ENCODE measurements at places on chromosomes 16 and 17. TPM values are rescaled to one million over a fixed set of nuclear protein-coding genes. Genes with fewer than 3 reads are reported as not detected.

GRCh38 chr16:29975134-29975538 lies 1.5 kb downstream of the TAOK2 start:
- DNase-seq = no peak

- no peak for DNase-seq
Observed at GRCh38 chr17:82128287-82128686, 30.3 kb upstream of the FASN start.

GRCh38 chr16:81779536-81780320 lies 637 bp downstream of the PLCG2 start:
- peak; percentile 34 for DNase-seq

- DNase-seq = no peak
Observed at GRCh38 chr17:40697297-40697696, 6.3 kb downstream of the KRT24 start.

DNA sequence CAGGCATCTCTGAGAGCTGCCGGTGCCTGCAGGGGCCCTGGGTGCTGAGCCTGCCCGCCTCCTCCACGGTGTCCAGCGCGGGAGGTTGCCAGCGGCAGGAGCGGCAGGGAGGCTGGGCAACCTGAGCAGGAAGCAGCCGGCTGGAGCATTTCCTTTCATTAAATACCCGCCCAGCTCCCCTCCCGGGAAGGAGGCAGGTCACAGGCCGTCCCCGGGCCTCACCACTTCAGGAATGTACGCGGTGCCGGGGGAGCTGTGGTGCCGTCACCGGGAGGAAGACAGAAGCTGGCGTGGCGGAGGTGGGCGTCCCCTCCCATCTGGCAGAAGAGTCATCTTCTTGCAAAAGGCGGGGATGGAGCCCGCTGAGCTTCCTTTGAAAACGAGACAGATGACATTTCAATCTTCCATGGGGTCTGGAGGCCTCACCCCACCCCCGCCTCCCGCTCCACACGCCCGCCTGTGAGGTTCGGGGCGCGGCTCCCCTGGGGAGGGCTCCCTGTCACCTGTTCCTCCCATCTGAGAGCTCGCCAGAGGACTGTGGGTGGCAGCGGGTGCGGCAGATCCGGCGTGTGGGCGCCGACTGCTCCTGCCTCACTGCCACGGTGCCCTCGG lies 16.0 kb downstream of the SOX8 start:
- peak; percentile 75 for DNase-seq

DNA sequence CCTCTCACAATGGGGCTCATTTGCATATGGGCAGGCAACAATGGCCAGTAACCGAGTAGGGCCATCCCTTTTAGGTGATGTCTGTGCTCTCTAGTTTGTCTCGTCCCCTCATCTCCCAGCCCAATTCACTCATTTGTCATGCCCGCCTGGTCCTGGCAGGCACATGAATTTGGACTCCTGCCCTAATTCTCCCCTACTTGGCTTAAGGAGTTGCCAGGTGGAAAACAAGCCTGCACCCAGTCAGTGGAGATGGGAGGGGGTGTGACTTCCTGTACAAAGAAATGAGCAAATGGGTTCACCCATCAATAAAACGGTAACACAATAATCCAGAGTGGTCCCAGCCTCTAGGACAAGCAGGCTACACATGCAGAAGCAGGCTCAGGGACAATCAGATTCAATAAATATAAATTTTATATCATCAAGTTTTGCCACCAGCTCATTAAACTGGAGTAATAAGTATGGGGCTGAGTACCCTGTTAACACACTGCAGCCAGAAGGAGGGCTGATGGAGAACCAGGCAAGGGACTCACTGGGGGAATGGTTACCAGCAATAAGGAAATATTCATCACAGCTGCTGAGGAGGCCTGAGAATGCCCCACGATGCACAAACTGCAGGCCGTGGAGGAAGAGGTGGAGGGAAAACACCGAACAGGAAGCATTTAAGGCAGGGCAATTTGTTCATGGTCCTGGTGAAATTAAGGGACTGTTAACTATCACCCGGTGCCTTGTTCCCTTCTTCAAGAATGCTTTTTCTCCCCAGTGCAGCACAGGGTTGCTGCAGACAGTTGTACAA lies 84.4 kb upstream of the GPRC5B start:
- no peak for DNase-seq

- peak; percentile 93 for DNase-seq
Observed at GRCh38 chr17:75084039-75084660, 3.6 kb upstream of the SLC16A5 start.

DNA sequence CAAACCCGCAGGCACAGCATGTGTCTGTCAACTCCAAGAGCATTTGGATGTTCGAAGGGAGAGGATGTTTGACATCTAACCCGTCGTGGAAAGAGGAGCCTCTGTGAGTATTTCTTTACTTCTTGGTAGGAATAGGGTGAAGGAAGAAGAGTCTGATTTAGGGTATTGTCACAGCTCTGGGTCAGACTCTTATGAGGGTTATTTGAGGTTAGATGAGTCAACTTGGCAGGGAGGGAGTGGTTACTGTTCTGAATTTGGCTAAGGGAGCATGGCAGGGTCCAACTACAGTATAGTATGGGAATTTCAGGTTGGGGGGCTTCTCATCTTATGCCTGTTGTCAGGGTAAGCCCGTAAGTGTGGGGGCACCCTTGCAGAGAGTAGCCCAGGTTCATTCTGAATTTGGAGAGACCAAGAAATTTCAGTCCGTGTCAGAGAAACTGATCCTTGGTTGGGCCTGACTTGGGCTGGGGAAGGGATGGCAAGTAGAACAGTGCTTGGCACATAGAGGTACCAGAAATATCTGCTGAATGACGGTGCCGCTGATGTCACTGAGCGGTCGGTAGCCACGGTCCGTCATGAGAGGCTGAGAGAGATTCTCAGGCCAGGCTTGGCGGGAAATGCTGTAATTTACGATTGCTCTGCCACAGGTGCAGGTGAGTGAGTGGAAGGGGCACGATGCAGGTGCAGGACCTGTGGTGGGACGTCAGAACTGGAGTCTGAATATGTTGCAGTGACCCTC lies 43.2 kb downstream of the MYH3 start:
- no peak for DNase-seq

DNA sequence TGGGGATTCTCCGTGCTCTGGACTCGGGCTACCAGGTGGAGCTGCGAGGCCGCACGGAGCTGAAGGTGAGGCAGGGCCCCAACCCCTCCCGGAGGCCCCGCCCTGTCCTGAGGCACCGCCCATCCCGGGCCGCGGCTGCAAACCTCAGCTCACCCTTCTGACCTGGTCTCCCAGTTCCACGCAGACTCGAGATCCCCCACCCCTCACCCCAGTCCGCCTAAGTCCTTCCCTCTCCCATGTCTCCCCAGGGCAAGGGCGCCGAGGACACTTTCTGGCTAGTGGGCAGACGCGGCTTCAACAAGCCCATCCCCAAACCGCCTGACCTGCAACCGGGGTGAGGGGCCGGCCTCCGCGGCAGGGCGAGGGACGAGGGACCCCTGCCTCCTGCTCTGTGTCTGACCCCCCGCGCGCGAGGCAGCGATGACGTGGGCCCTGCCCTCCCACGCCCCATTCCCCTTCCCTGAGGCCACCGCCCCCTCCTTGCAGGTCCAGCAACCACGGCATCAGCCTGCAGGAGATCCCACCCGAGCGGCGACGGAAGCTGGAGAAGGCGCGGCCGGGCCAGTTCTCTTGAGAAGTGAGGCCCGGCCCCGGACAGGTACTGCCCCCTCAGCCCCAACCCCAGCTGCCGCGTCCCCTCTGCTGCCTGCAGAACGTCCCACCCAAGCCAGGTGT lies 13.7 kb downstream of the GUCY2D start:
- no peak for DNase-seq

- no peak for DNase-seq
Observed at GRCh38 chr16:79582789-79583188, 17.7 kb downstream of the MAF start.

DNA sequence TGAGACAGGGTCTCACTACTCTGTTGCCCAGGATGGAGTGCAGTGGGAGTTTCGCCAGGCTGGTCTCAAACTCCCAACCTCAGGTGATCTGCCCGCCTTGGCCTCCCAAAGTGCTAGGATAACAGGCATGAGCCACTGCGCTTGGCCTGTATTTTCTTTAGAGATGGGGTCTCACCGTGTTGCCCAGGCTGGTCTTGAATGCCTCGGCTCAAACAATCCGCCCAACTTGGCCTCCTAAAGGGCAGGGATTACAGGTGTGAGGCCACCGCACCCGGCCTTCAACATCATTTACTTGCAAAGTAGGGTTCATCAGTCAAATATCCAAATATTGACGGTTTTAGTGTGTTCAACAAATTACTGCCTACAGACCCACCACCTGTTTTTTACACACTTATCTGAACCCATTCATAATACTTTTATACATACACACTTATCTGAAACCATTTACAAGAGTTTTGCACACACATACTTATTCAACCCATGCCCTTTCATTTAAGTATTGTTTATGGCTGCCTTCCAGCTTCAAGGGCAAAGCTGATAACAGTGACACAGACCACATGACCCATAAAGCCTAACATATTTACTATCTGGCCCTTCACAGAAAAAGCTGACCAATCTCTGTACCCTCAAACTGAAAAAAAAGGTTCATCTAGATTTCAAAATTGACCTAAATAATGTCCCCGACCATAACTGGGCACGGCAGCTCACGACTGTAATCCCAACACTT lies 11.9 kb downstream of the TMEM170A start:
- peak; percentile 60 for DNase-seq

GRCh38 chr16:22192261-22193062 lies 13.6 kb upstream of the EEF2K start:
- DNase-seq = peak; percentile 76

DNA sequence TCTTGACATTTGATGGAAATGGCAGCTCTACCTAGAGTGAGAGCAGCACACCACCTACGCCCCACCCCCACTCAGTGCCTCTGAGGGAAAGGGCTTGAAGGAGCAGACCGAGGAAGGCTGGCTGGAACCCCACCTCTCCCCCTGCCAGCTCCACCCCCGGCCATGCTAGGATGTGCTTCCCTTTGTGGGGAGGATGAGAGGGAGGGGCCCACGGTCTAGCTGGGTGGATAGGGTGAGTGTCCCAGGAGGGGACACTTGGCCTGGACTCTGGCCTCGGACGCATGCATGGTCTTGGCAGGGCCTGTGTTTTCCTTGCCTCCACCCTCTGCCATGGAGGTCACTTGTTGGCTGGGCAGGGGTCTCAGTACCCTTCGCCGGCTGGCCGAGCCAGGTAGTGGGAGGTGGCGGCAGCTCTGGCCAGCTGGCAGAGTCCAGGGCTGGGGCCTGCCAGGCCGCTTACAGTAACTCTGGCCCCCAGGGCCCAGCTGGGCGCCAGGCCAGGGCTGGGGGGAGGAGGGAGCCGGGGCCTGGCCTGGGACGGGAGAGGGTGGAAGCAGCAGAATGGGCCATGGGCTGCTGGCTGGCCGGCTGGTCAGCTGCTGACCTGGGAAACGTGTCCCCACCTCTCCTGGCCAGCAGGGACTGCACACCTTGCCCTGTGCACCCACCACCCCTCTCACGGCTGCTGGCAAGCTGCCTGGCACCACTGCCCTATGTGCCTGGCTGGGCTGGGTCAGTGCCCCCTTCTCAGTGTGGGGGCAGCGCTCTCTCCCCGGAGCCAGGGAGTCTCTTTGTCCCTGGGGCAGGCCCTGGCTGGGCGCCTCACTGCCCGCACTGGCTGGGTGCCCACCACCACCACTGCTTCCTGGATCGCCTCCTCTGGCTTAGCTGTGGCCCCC lies 23.0 kb downstream of the RARA start:
- peak; percentile 74 for DNase-seq

DNA sequence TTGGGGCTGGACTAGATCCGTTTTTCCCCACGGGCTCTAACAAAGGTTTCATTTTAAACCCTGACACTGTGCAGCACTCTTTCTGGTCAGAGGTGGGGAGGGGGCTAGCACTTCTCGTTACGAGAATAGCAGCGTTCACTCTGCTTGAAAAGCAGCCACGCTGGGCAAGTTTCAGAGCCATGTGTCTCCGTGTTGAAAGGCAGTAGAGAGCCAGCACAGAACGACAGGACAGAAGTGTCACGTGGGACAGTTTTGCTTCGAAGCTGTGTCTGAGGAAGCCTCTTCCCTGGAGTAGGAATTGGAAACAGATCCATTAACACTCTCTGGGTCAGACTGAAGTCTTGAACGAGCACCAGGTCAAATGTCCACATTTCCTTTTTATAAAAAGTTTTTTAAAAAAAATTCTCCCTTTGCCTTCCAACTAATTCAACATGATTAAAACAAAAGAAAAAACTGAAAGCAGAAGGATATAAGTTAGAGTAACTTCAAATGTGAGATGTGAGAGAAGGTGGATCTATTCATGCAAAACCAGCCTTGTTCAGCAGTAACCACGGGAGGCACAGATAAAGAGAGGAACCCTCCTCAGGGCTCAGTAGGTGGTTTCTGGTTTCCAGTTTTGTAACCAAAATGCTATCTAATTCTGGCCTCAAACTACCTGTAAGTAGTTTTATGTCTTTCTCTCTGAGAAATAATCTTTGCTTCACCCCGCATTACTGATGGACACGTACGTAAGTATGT lies 65.0 kb downstream of the SMG6 start:
- no peak for DNase-seq

DNA sequence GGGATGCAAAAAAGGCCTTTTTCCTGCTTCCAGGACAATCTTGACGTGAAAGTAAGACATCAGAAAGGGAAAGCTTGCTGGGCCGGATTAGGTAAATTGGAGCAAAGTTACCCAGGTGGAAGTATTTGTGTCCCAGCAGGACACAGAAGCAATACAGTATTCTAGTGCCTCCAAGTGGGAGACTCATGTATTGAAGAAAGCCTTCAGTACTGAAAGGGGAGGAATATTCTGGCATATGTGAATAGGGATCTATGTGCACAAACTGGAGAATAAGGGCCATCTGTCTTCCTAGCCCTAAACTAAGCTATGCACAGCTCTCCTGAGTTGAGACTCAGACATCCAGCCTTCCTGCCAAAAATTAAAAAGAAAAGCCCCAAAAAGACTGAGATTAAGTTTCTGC lies 327.3 kb upstream of the CDH8 start:
- DNase-seq = no peak

SECTM1 gene
- total RNA-seq = 1.9 TPM

ANKFY1 gene
- 21.7 TPM for total RNA-seq

PHKB gene
- total RNA-seq = 48.4 TPM

CCP110 gene
- total RNA-seq = 7.3 TPM

NPEPPS gene
- total RNA-seq = 78.0 TPM
